Right forelimb (tissue), 1 donor: ENCODE measurements at places on chromosomes 12 and 14.

DNA sequence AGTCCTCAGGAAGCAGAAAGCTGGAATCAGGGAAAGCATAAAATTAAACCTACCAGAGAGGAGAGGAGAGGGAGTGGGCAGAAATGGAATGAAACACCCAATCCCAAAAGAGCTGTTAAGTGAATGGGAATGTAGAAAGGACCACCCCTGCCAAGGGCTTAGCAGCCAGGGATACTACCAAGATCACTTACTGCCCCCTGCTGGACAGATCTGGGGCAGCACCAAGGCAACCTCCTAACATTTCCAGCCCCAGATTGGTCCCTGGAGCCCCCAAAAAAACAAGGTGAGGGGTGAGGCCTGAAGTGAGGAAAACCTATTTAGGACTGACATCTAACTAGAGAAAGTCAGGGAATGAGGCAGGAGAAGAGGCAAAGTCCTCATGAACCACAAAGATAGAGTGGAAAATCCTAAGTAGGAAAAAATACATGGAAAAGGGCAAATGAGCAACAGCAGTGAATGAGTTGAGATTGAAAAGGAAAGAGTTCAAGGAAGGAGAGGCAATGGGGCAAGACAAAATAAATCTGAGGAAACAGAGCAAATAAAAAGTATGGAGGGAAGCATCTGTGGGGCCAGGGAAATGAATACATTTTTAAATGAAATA lies 11.2 kb upstream of the FKBP11 start:
- DNase-seq = peak; percentile 83

GRCh38 chr14:50036211-50036610 lies 80.2 kb downstream of the VCPKMT start:
- DNase-seq = no peak

- DNase-seq = no peak
Measured at GRCh38 chr12:57166971-57167371, 19.6 kb upstream of the LRP1-AS start.

DNA sequence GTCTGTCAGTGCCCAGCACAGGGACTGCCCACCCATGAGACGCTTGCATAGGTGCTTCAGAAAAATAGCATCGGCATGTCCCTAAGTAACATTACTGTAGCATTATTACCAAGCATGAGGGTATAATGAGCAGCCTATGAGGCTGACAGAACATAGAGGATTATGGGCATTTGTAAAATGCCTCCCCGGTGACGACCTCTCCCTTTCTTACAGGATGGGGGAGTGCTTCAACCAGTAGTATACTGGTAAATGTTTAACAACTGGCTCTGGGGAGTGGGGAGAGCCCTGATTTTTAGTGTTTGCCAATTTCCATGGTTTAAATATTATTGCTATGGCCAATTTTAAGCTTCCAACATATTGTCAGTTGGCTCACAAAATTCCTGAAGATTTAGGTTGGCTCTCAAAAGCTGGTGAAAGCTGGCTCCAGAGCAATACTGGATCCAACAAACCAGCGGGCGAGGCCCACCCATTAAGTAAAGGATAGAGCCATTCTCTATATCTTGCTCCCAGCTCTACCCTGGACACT lies 104.5 kb downstream of the ETNK1 start:
- no peak for DNase-seq

GRCh38 chr14:106872611-106873446 lies 1346.4 kb downstream of the TMEM121 start:
- DNase-seq = no peak

DNA sequence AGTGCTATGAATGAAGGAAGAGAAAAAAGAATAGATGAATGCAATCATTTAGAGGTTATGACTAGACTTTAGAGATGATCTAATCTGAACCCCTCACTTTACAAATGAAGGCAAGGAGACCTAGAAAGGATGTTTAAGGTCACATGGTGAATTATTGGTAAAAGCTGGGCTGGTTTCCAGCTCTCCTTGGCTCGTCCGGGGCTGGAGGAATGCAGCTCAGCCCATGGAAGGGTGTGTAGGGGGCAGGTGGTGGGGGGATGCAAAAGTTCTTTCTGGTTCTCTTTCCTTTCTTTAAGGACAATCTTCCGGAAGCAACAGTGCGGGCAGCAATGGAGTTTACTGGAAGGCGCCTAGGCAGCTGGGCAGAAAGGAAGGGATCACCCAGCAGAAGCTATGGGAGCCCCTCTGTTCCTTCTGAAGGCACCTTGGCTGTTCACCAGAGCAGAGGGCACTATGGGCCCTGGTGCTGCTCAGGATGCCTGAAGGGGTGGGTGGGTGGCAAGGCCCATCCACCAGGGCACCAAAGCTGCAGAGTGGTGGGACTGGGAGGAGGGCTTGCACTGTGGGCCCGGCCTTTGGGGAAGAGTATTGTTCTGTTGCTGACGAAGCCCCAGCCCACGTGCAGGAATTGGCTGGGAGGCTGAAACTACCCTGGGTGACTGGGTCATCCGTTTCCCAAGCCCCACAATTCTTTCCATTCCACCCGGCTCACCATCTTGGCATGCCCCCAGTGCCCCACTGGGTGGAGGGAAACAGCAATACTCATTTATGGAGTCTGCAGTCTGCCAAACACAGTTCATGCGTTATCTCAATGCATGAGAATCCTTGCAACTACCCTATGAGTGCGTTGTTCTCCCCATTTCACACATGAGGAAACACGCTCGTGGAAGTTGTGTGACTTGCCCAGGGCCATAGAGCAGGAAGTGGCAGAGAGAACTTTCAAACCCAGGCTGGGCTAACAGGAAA lies 78.2 kb downstream of the IRF2BPL start:
- DNase-seq = no peak

GRCh38 chr12:49934505-49934904 lies 16.0 kb upstream of the AQP2 start:
- DNase-seq = no peak

- DNase-seq = no peak
Measured at GRCh38 chr12:110687396-110688169, 1.3 kb downstream of the HVCN1 start.

GRCh38 chr12:102095677-102096263 lies 24.1 kb downstream of the NUP37 start:
- no peak for DNase-seq

DNA sequence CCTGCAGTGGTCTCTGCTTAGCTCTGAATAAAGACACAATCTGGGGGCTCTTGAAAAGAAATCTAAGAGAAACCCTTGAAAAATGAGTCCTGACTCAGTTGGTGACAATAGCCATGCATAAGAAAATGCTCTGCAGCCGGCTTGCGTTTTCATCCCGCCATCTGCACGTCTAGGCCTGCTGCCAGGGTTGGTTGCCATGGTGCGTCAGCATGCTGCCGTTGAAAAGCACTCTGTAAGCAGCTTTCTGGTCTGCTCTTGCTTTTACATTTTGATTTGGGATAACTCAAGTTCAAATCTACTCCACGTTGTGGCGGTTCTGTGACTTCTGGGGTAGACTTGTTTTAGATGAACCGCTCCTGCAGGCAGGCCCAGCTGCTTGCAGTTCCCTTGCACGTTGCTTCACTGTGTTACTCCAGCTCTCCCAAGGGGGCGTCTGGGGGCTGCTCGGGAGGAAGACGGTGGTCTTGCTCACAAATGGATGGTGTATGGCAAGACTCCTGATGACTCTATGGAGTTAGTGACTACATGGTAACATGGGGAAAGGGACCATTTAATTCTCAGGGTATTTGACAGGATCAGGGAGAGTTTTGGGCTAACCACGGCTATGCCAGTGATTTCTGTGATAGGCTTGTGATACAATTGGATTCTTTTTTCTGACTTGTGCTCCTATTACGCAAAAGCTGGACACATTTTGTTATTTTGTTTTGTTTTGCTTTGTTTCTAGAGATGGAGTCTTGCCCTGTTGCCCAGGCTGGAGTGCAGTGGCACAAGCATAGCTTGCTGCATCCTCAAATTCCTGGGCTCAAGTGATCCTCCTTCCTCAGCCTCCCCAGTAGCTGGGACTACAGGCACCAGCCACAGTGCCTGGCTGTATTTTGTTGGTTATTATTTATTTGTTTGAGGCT lies 15.8 kb downstream of the WNT5B start:
- DNase-seq = peak; percentile 86

- no peak for DNase-seq
Measured at GRCh38 chr12:55699471-55700055, 8.1 kb downstream of the ITGA7 start.

DNA sequence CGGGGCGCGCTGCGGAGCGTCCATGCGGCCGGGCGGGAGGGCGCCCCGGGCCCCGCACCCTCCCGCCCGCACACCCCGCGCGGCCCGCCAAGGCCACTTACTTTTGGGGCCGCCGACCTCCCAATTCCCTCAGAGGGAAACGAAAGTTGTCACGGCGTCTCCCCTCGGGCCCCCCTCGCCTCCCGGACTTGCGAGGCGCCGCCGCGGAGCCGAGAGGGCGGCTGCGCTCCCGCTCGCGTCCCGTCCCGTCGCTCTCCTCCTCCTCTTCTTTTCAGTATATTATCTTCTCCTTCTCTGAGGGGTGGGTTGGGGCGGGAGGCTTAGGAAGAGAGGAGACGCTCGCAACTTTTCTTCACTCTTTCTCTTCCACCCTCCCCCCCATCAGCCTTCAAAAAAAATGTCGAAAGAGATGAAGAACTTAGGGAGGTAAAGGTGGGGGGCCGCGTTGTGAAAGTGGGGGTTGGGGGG lies 613 bp downstream of the DUSP16 start:
- DNase-seq = peak; percentile 67

GRCh38 chr12:22353615-22354325 lies 19.3 kb upstream of the ST8SIA1 start:
- no peak for DNase-seq

- no peak for DNase-seq
Measured at GRCh38 chr12:42673535-42673934, 84.0 kb upstream of the PRICKLE1 start.

DNA sequence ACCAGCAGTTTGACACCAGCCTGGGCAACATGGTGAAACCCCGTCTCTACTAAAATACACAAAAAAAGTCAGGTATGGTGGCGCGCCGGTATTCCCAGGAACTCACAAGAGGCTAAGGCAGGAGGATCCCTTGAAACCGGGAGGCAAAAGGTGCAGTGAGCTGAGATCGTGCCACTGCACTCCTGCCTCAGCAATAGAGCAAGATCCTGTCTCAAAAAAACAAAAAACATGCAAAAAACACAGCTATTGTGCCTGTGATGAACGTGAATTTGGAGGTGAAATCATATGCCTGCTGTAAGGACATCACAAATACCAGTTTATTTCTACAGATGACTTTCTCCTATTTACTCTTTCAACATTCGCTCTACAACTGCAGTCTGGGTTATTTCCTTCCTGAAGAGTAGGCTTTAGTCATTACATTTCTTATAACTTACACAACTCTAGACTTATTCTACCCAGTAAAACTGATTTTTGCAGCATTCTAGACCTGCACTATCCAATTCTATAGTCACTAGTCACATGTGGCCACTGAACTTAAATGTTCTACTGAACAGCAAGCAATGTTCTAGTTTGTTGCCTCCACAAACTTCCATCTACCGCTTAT lies 48.3 kb downstream of the HNRNPC start:
- DNase-seq = no peak

DNA sequence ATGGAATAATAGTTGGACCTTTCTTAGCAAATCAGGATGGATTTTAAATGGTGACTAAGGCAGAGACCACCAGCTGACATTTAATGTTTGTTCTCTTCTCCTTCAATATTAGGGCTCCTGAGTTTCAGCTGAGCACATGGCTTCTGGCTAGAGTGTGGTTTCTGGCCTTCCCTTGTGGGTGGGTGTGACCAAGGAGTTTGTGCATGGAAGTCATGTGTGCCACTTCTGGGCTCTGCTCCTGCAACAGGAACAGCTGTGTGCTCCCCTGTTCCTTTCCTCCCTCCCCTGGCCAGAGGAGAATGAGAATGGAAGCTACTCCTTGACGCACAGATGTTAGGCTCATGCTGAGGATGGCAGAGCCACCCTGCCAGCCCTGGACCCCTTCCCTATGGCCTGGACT lies 44.2 kb downstream of the CCDC175 start:
- DNase-seq = no peak

GRCh38 chr12:87924149-87924548 lies 105.1 kb downstream of the C12orf50 start:
- no peak for DNase-seq

GRCh38 chr14:101719708-101720107 lies 41.8 kb upstream of the PPP2R5C start:
- DNase-seq = no peak

- DNase-seq = no peak
Measured at GRCh38 chr12:38456537-38457120, 140.1 kb downstream of the ALG10B start.

GRCh38 chr12:49276304-49277290 lies 11.7 kb downstream of the TUBA1C start:
- no peak for DNase-seq

DNA sequence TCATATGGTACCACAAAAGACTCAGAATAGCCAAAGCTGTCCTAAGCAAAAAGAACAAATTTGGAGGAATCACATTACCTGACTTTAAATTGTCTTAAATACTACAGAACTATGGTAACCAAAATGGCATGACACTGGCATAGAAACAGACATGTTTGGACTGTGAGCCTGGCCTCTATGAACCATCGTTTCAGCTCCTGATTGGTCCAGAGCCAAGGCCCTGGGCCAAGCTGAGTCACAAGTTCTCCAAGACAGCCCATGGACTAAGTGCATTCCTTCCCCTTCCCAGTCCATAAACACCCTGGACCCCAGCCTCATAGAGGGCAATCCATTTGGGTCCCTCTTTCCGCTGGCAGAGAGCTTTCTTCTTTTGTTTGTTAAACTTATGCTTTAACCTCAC lies 12.1 kb upstream of the PRR4 start:
- DNase-seq = no peak

DNA sequence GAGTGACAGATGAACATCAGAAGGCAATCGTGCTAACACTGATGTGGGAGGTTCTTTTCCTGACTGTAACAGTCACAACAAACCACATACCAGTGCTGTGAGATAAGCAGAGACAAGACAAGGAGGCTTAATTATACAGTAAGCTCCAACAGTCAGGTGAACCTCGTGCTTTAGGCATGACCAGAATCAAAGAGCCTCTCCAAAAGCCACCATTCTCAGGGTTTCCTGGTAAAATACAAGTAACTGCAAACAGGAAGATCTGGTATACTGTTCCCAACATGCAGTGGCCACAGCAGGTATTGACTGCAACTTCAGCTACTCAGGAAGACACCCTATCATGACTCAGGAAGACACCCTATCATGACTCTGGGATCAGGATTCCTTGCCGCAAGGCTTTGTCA lies 47.3 kb upstream of the GTF2A1 start:
- no peak for DNase-seq

DNA sequence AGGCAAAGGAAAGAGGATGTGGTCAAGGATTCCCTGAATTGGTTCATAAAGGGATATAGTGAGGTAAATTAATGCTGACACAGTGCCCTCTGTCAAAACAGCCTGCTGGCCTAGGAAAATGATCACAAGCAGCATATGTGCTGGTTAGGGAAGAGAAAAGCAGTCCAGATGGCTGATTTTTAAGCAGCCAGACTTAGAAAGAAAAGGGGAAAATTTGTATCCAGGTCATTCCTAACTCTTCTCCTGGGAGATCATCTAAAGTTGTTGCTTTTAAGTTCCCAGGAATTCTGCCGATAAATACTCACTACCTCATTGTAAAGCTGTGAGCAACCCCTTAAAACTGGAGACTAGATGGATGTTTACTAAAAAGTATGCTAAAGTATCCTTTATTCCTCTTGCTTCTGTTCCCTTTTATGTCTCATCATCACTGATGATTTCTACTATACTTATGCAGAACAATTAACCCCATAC lies 46.4 kb upstream of the CNOT2 start:
- no peak for DNase-seq

GRCh38 chr12:109743076-109743910 lies 29.7 kb downstream of the FAM222A start:
- peak; percentile 30 for DNase-seq

GRCh38 chr14:74848768-74849167 lies 27.2 kb downstream of the PROX2 start:
- no peak for DNase-seq
